ENCODE measurements at places on chromosomes 13 and 19.

DNA sequence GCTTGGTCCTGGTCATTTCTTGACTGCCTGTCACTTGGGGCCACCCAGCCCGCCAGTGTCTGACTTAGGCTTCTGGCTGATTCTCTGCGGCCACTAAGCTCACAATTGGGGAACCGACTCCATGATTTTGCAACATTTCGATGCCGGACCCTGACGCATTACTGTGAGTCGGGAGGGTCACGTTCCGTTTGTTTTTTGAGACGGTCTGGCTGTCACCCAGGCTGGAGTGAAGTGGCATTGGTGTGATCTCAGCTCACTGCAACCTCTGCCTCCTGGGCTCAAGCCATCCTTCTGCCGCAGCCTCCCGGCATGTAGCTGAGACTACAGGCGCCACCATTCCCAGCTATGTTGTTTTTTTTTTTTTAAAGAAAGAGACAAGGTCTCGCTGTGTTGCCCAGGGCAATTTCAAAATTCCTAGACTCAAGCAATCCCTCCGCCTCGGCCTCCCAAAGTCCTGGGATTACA, 3.2 kb upstream of the ADAT3 start:
- no peak for DNase-seq

- no peak for DNase-seq
These were observed 991 bp downstream of the OBI1 start for GRCh38 chr13:78657699-78658629.

GRCh38 chr19:11513946-11514345, 8.3 kb upstream of the ZNF653 start:
- no peak for DNase-seq

DNA sequence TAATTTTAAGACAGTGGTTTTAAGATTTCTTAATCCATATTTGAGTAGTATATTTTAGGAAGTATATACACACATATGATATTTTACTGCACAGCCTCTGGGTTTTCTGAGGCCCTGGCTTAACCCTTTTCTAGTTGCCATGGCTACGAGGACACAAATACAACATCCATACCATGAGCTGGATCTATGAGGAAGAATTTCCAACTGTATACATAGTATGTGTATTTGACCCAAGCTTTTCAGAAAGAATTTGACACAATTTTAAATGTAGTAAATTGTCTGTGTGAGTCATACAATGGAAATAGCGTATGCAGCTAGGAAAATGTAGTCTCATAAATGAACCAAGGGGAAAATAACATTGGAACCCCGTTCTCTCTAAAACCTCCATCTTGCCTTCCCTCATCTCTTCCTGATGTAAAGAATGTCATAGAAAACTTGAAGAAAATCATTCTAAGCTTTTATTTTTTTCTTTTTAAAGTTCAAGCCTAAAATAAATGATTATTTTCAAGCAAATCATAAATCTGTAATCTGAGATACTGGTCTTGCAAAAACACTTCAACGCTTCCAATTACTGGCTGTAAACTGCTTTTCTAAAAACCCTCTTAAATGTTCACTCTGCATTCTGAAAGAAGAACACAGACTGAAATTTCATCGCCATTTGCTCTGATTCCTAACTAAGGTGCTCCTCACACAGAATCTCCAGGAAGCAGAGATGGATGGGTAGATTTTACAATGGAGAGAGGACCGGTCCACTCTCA, 172.4 kb downstream of the LACC1 start:
- DNase-seq, result no peak

GRCh38 chr13:31198519-31198918, 1.3 kb upstream of the B3GLCT start:
- no peak for DNase-seq

DNA sequence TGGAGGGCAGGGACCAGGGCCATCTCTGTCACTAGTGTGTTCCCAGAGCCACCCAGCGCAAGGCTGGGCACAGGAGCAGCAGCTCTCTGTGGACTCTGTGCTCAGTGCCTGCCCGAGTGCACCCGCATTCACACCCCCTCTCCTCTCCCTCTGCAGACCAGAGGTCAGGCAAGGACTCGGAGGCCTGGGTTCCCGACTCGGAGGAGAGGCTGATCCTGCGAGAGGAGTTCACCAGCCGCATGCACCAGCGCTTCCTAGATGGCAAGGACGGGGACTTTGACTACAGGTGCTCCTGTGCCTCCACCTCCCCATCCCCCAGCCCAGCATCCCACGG, 10.2 kb downstream of the CCDC97 start:
- DNase-seq, result no peak

DNA sequence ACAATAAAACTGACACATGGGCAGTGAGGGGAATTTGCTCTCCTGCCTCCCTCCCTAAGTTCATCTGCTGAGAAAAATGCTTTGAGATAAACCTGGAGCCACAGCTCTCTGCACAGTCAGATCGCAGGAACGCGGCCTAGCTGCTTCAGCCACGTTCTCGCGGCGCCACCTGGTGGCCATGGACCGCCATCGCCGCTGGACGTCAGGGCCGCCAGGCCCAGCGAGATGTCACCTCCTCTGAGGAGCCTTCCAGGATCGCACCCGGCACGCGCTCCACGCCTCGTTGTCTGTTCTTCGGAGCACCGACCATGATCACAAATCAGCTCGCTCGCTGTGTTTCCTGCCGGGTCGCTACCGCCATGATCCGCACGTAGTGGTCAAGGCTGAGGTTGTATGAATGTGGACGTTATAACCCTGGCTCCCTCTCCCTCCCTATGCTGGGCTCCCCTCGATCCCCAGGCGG, 20.6 kb upstream of the USP29 start:
- DNase-seq, result peak; percentile 24

- DNase-seq, result no peak
These were observed 102.0 kb downstream of the DCLK1 start for GRCh38 chr13:36029166-36029565.

GRCh38 chr13:106104281-106104901, 431.1 kb downstream of the EFNB2 start:
- no peak for DNase-seq

DNA sequence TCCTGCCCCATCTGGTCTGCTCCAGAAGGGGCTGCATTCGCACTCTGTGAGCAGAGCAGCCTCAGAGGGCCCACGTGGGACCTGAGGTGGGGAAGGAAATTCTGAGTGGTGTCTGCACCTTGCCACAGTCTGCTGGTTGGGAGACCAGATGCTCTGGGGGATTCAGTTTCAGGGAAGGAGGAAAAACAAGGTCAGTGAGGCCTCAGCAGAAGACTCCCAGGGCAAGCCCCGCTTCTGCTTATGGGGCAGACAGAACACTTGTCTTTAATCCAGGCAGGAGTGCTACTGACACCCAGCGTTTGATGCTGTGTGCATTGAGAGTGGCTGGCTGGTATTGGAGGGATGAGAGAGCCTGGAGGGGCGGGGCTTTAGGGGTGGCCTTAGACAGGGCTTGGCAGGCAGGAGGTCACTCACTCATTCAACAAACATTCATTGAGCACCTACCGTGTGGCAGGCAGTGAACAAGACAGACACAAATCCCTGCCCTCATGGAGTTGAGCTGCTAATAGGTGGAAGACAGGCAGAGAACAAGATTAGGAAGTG, 4.9 kb upstream of the CLEC17A start:
- no peak for DNase-seq

GRCh38 chr19:1823539-1824251, 11.6 kb upstream of the ATP8B3 start:
- DNase-seq, result no peak

DNA sequence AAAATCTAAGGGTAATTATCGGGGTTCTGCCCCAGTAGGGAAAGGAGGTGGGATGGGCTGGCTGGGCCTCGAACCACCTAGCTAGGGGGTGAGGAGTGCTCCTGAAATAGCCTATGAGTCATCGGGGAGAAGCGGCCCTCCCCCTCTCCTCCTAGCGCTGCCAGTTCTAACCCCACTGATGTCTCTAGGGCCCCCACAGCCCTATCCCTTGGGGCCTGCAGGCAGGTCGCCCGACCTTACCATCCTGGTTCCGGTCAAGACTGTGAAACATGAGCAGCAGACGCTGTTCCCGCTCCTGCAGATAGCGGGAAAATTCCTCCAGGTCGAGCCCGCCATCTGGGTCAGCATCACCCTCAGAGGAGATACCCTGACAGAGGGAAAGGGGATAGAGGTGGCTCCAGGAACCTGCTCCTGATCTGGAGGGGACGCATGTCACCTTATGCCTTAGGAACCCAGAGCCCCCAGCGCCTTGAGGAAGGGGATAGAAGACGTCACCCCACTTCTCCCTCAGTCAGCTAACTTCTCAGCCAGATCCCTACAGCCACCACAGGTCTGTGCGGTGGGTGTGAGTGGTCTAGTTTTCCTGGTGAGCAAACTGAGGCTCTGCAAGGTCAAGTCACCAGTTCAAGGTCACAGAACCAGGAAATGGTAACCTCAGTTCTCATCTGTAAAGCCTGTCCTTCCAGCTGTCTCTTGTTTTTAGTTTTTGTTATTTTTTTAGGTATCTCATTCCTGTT, 1.5 kb downstream of the SLC25A23 start:
- no peak for DNase-seq

DNA sequence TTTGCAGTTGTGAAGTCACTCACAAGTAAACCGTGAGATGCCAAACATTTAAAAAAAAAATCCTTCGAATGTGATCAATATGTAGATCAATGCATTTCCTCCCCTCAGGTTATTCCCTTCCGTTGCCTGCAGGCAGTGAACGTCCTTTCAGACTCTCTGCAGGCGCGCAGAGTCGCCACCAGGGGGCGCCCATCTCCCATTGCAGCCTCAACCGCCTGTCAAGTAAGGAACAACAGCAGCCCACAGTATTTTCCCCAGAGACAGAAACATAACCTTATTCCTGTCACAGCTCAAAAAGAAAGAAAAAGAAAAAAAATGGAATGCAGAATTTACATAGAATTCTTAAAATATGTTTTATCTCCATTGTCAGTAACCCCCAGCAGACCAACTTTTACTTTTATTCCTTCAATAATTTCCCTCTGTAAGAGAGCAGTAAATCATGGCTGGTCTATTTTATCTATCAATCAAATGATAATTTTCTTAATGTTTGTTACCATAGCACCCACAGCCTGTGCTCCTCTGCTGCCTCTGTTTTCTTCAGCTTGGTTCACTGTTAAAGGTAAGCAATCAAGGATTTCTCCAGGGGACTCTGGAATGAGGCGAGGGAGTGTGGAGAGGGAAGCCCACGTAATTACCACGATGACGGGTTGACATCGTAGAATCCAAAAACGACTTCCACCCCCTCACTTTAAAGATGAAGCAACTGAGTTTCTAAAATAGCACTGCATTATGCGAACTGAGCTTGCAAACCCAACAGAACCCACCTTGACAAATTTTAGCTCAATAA, 637.6 kb upstream of the ARGLU1 start:
- peak; percentile 25 for DNase-seq

GRCh38 chr19:18208098-18208951, 4.5 kb upstream of the RAB3A start:
- DNase-seq, result no peak

GRCh38 chr13:40456979-40457553, 209.4 kb downstream of the FOXO1 start:
- no peak for DNase-seq

GRCh38 chr19:20503476-20503875, 62.1 kb downstream of the ZNF737 start:
- no peak for DNase-seq

- peak; percentile 62 for DNase-seq
These were observed 18.5 kb downstream of the LYPD3 start for GRCh38 chr19:43446746-43447489.

DNA sequence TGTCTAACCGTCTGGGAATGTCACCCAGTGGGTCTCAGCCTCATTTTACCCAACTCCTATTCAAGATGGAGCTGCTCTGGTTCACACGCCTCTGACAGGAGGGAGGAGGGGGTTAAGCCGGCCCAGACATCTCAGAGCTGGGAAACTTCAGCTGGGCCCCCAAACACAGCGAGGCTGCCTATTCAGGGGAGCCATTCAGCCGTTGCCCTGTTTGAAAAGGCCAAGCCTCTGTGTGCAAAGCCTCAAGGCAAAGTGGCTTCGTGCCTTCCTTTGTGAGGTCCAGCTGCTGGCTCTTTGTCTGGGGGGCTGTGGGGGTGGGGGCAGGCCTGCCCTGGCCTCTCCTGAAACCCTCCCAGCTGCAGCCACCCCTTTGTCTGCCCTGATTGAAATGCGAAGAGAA, 147.4 kb downstream of the PTPRS start:
- DNase-seq, result no peak

Measured in stimulated activated CD4-positive, alpha-beta T cell treated with anti-CD3 and anti-CD28 coated beads, Interleukin-1b, Interleukin-23, amount 100 ng/mL, for 24 hours (primary cell).